ENCODE measurements at places on chromosomes 1 and 21.

DNA sequence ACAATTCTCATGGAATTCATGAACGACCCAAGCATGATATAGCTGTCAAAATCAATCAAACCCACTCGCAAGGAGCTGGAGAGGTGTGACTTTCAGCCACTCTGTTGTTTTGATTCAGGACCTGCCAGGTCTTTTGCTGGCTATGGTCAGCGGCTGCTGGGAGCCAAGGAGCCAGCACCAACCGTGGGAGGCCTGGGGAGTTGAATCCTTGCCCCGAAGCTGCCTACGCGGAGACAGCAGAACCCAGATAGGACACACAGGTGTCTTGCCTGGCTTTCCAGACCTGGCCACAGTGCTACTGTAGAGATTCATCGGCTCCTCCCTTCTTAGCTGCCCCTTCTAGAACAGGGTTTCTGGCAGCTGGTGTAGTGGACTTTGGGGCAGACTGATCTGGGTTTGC lies 42.7 kb downstream of the ZSCAN20 start:
- DNase-seq: no peak

- DNase-seq: no peak
Observed at GRCh38 chr1:151831605-151832004, at the start of gene RORC. Gene RORC (minus strand): TSS chr1:151831802. CDS start chr1:151831764, 38 bp downstream.

DNA sequence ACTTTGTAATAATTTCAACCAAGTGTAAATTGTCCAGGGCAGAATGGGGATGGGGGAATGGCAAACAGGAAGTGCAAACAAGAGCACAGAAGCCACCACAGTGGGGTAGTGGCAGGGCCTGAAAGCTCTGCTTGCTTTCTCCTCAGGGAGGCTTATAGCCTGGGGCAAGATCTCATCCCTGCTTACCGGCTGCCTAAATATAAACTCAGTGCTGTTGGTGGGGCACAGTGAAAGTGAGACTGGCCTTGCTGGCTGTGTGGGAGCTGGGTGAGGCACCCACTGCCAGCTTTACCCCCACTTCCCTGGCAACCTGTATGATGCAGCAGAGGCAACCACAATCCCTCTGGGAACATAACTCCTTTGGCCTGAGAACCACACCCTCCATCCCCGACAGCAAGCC lies 15.2 kb downstream of the STYXL2 start:
- DNase-seq: no peak

DNA sequence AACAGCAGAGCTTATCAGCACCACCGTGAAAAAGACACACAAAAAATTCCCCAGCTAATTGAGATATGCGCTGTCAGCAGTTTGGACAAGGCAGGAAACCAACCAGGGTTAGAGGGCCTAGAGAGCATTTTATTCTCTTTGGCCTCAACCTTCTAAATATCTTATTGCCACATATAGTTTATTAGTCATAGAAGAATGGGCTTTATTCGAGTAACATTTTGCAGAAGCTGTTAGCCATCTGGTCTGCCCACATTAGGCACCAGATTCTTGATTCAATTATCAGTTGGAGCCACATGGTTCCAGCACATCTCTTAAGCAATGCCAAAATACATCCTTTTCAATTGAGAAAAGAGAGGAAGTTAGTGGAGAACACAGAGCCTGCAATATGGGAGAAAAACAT lies 109.9 kb upstream of the CXADR start:
- DNase-seq: no peak

DNA sequence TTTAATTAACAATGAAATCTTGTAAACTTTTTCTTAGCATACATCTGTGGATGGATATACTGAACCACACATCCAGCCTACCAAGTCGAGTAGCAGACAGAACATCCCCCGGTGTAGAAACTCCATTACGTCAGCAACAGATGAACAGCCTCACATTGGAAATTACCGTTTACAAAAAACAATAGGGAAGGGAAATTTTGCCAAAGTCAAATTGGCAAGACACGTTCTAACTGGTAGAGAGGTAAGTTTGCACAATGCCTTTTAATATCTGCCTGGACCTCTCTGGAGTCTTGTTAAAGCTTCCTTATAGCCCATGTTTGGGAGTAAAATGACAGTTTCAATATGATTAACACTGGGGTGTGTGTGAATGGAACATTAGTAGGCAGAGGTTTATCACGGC lies 51.4 kb downstream of the MARK1 start:
- DNase-seq: no peak

- DNase-seq: peak; percentile 69
Observed at GRCh38 chr1:180252638-180253536, 22.8 kb downstream of the LHX4 start.
